ENCODE measurements at places on chromosomes 12 and 14.

GRCh38 chr12:1865284-1865866 lies 45.0 kb downstream of the LRTM2 start:
- no peak for DNase-seq

DNA sequence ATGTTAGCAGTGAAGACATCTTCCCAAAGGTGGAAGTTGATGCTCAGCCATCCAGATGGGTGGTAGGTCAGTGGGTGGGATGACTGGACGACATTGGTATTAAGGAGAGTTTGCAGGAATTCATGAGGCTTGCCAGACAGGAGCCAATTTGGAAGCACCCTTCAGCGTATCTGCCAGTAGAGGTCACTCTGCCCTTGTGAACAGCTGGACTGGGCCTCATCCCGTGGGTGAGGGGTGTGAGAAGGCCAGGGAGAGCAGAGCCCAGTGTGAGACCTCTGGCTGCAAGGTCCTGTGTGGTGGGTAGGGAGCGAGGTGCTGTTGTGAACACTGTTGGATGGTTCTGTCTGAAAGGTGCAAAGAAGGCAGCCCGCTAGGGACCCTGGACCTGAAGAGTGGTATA lies 37.7 kb downstream of the SLC5A8 start:
- no peak for DNase-seq

- no peak for DNase-seq
Observed at GRCh38 chr14:77039285-77040058, 11.0 kb upstream of the IRF2BPL start.

- DNase-seq: no peak
Observed at GRCh38 chr12:42819846-42820245, 230.3 kb upstream of the PRICKLE1 start.

DNA sequence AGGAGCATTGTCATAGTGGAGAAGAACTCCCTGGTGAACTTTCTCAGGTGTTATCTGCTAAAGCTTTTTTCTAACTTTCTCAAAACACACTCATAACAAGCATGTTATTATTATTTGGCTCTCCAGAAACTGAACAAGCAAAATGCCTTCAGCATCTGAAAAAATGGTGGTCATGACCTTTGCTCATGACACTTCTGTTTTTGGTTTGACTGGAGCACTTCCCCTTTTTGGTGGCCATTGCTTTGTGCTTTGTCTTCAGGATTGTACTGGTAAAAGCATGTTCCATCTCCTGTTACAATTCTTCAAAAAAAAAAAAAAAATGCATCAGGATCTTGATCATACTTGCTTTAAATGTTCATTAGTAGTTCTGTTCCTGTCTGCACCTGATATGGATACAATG lies 1241.6 kb upstream of the USP15 start:
- DNase-seq: no peak

DNA sequence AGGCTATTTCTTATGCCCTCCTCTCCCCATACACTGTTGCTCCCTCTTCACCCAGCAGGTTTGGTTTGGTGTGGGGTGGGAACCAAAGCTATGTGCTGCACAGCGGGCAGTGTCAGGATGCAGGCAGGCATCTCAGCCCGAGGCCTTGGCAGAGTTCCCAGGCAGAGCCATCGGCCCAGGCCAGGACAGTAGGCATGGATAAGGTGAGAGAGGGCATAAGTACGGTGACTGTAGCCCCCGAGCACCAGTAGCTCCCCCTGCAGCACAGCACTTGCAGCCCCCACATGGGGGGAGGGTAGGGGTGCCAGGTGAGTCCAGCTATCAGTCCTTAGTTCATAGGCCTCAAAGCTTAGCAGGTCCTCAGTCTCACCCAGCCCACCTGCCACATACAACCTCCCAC lies 7.2 kb downstream of the KLHL33 start:
- DNase-seq: no peak

DNA sequence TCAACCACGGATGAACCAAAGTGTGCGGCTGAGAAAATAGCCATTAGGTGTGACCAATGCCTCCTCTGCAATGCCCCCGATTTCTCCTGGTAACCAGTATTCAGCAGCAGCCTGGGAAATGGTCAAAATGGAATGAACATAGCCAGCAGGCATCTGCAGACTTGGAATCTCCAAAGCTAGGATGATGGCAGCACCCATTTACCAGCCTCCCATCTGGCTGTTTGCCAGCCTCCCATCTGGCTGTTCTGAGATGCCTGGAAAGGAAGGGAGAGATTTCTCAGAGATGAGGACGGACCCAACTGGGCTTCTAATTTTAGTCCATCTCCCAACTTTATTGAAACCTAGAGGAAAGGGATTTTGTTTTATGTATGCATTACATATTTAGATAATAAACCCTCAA lies 16.2 kb downstream of the CLMN start:
- DNase-seq: no peak

GRCh38 chr12:1811281-1811947 lies 9.0 kb upstream of the LRTM2 start:
- peak; percentile 40 for DNase-seq

GRCh38 chr14:22319526-22320361 lies 269.3 kb downstream of the DAD1 start:
- peak; percentile 23 for DNase-seq

GRCh38 chr14:75842551-75842950 lies 139.2 kb downstream of the TGFB3 start:
- DNase-seq: no peak

- DNase-seq: no peak
Observed at GRCh38 chr14:90583916-90584605, 187.2 kb downstream of the CALM1 start.

GRCh38 chr12:65296508-65297265 lies 18.2 kb downstream of the MSRB3 start:
- DNase-seq: no peak

- DNase-seq: no peak
Observed at GRCh38 chr12:73383584-73384222, 1111.5 kb downstream of the TRHDE start.

GRCh38 chr12:45655186-45655585 lies 74.3 kb upstream of the ARID2 start:
- DNase-seq: peak; percentile 69

DNA sequence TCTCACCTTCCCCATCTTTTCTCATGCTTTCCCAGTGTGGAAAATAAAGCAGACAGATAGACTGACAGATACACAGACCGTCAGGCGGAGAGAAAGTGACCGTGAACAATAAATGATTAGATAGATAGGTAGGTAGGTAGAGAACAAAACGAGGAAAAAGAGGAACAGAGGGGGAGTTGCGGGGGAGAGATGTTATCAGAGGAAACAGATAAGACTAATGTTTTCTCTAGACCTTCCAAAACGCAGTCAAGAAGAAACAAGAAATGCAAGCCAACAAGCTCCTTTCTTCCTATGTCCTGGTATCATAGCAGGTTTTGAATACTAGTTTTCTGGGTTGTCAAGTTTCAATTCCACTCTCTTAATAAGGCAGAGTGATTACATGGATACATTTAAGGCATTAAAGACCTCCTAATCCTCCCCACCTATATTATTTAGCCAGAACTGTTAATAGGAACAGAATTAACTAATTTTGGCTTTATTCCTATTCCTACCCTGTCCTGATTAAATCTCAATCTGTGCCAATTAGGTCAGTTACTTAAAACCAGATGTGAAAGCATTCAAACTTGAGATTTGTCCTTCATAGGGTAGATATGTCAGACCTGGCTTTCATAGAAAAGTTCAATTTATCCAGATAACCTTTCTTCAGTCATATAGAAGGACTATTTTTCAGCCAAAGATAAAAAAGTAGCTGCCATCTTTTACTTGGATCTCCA lies 89.0 kb upstream of the PTPRR start:
- DNase-seq: no peak

- DNase-seq: no peak
Observed at GRCh38 chr12:69425417-69425816, 44.8 kb upstream of the FRS2 start.

GRCh38 chr12:110199339-110200123 lies 75.4 kb downstream of the IFT81 start:
- DNase-seq: no peak

DNA sequence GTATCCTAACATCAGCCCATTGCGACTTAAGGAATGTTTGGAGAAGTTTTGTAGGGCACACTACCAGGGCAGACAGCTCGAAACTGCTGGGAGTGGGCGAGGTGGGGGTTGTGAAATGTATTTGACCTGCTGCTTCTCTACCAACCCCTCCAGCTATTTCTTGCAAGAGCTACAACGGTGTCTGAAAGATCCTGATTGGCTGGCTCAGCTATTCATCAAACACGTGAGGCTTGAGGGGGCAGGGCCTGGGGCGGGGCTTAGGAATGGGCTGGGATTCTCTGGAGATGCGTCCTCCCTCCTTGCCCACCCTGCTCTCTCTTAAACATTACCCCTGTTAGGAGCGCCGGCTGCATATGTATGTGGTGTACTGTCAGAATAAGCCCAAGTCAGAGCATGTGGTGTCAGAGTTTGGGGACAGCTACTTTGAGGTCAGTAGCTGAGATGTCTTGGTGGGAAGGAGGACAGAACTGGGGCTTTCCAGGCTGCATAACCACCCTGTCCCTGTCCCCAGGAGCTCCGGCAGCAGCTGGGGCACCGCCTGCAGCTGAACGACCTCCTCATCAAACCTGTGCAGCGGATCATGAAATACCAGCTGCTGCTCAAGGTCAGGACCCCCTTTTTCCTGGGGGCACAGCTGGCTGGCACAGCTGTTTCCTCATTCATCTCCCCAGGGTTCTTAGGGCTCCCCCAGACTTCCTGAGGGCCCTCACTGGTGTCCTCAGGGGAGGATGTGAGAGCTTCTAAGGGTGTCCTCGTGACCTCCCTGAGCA lies 3.1 kb downstream of the ARHGEF25 start:
- no peak for DNase-seq

DNA sequence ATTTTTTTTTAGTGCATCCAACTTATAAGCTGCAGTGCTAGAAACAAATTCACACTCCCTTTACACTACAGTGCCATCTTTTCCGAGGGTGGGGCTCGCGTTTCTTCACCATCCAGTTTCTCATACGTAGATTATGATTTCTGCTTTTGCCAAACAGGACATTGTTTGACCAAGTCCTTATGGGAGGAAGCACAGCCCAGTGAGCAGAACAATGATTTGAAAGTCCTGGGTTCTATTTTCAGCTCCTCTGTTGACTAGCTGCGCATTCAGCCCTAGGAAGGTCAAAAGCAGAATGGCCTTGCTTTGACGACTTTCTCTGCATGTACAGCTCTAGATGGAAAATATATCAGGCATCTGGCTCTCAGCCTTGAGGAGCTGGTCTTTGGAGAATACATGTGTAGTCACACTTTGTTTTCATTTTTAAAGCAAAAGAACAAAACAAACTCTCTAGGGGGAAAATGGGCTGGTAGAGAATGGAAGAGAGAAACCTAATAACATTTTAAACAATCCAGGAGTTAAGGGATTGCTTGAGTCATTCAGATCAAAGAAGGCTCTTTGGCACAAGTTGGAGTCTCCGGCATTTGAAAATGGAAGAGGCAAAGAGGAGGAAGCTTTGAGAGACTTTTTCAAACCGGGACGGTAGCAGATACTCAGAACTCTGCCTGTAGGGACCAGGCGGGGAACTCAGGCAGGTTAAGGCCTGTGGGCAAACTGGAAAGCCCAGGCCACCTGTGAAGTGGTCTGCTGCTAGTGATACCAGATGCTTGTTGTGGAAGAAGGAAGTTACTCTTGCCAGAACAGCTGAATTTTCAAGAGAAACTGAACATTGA lies 257.3 kb upstream of the PLEKHG7 start:
- DNase-seq: no peak

GRCh38 chr12:29238822-29239291 lies 89.8 kb downstream of the FAR2 start:
- no peak for DNase-seq

DNA sequence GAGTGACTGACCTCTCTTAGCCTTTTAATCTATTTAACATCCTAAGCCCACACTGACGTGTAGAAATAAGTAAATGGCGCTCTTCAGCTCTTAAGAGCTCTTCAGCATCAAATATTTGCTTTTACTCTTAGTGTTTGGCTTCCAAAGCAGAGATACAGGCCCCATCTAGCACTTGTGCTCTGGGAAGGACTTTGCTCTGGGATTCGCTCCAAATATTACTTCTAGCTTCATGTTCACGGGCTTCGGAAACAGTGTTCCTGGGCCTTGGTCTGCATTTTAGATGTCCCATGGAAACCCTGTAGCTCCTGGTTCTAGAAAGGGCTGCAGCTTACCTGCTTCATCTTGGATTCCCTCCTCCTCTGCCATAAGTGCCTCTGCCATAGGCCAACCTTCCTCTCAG lies 2.7 kb upstream of the NKX2-8 start:
- DNase-seq: no peak

- DNase-seq: no peak
Observed at GRCh38 chr14:67418401-67419191, 6.6 kb upstream of the PLEK2 start.

DNA sequence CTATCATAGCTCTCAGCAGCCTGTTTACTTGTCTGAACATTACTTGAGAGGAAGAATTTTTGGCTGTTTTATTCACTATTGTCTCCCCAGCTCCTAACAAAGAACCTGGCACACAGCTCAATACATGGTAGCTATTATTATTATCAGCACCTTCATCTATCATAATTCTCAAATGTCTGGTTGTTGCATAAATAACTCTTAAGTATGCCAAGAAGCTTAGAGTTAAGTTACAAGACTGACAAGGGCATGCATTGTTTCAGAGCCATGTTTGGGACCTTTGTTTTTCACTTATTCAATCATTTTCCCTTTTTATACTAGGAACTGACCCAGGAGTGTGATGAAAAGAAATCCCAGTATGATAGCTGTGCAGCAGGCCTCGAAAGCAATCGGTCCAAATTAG lies 77.5 kb upstream of the ATP2A2 start:
- DNase-seq: no peak

- no peak for DNase-seq
Observed at GRCh38 chr12:82176761-82177490, 181.3 kb downstream of the CCDC59 start.

- DNase-seq: no peak
Observed at GRCh38 chr14:104967386-104968152, 10.6 kb downstream of the AHNAK2 start.

DNA sequence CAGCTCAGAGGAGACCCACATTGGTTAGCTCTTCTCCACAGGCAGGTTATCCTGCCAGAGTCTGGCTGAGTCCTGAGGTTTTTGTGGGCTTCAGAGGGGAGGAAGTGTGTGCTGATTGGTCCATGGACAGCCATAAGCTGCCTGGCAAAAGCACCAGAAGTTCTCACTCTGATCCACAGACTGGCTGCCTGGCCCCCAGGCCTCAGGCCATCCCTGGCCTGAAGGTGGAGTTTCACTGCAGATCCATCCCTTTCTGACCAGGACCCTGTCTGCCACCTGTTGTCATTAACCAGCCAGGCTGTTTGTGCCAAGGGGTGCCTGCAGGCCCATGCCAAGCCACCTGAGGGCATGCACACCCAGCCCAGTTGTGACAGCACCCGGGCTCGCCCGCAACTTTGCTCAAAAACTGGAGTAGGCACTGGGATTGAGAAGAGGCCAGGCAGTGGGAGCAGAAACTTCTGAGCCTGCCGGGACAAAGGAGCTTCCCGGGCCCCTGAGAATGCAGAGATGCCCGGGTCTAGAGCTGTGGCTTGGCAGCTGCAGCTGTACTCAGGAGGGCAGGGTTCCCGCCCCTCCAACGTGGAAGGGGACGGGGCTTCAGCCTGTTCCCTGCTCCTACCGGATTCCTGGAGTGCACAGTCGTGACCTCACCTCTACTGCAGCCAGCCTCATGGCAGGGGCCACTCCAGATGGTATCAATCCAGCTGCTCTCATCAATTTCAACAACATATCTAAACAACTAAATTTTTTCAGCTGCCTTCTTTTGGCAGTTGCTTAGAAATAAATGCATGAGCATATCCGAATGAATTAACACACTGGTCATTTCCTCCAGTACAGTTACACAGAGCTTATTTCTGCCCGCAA lies 1277.3 kb downstream of the SLC16A7 start:
- DNase-seq: no peak
